ENCODE measurements at places on chromosomes 7 and 10.

- DNase-seq: no peak
These were observed 122.1 kb downstream of the LRMDA start for GRCh38 chr10:75553550-75553949.

DNA sequence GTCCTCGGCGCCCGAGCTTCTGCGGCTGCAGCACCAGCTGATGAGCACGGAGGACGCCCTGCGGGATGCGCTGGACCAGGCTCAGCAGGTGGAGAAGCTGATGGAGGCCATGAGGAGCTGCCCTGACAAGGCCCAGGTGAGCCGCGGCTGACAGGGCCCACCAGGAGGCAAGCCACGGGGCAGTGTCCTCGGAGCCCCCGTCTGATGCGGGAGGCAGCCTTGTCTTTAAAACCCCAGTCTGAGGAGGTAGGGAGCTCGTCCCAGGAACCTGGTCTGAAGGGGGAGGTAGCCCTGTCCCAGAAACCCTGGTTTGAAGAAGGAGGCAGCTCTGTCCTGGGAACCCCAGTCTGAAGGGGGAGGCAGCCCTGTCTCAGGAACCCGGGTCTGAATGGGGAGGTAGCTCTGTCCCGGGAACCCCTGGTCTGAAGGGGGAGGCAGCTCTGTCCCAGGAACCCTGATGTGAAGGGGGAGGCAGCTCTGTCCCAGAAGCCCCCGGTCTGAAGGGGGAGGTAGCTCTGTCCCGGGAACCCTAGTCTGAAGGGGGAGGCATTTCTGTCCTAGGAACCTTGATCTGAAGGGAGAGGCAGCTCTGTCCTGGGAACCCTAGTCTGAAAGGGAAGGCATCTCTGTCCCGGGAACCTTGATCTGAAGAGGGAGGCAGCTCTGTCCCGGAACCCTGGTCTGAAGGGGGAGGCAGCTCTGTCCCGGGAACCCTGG is 53.1 kb upstream of the GTF2IRD1 start:
- DNase-seq: no peak

- DNase-seq: no peak
These were observed 18.1 kb downstream of the CCDC126 start for GRCh38 chr7:23615331-23615730.

DNA sequence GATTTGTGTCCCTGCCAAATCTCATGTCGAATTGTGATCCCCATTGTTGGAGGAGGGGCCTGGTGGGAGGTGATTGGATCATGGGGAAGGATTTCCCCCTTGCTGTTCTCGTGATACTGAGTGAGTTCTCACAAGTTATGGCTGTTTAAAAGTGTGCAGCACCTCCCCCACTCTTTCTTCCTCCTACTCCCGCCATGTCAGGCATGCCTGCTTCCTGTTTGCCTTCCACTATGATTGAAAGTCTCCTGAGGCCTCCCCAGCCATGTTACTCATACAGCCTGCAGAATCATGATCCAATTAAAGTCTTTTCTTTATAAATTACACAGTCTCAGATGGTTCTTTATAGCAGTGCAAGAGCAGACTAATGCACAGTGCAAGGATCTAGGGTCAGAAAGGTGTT is 75.4 kb downstream of the CALD1 start:
- DNase-seq: no peak

DNA sequence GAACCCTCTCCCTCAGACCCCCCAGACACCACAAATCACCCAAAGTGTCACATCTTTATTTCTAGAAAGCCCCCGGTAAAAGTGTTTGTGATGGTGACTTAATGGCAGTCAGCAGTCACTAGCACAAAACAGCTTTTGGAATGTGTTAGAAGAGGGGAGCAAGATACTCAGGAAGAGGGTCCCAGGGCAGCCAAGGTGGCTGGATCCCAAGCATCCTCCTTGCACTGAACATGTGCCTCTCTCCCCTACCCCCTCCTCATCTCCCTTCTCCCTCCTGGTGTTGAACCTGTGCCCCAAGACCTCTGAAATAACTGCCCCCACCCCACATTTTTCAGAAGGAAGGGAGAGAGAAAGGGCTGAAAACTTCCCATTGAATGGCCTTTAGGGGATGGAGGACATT is 37.8 kb upstream of the MXI1 start:
- no peak for DNase-seq

DNA sequence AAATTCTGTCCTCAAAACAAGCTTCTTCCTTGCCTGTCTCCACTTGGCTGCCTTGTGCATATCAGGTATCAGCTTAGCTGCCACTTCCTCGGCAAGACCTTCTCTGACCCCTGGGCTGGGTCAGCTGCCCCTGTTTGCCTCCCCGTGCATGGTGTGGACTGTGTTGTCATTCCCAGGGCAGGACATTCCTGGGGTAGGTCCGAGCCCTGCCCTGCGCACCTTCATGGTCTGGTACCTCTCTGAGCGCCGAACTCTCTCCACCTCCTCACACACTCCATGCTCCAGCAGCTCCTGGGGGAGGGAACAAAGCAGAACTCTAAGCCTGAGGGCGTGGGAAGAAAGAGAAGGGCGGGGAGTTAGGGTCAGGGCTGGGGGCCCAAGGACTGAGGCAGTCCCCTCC is 3.8 kb downstream of the POLM start:
- no peak for DNase-seq

DNA sequence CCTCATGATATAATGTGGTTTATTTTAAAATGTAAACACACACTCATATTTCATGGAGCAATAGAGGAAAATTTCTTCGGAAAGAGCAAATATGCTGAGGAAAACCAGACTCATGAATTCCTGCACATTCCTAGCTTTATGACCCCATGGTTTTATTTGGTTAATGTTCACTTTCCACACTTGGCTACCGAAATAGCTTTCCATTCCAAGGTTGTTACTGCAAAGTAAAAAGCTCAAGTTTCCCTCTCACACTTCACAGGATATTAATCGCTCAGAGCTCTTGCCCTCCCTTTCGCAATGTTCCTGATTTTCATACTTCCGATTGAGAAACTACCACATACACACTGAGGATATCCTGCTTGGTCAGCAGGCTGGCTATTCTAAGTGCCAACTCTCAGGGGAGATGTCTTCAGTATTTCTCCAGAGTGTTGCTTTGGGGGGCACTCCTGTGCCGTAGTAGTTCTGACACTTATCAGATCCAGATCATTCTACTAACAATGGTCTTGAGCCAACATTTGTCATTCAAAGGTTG is 77.5 kb upstream of the STEAP1B start:
- DNase-seq: no peak

GRCh38 chr7:49396229-49396628 is 377.2 kb upstream of the VWC2 start:
- DNase-seq: no peak

GRCh38 chr7:22296916-22297315 is 60.0 kb downstream of the RAPGEF5 start:
- DNase-seq: no peak

GRCh38 chr7:94261067-94261466 is 133.6 kb upstream of the COL1A2 start:
- no peak for DNase-seq

DNA sequence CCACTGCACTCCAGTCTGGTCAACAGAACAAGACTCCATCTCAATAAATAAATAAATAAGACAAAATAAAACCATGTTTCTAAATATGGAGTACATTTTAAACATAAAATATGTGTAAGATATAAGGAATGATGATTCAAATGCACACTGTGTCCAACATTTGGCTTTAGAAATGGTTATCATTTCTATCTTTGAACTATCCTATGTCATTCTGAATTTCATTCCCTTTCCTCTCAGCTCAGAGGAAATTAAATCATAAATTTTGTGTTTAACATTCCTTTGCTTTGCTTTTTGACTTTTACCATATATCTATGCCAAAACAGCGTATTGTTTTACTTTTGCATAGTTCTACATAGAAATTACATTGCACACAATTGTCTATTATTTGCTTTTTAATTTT is 130.9 kb downstream of the GNAT3 start:
- DNase-seq: no peak

DNA sequence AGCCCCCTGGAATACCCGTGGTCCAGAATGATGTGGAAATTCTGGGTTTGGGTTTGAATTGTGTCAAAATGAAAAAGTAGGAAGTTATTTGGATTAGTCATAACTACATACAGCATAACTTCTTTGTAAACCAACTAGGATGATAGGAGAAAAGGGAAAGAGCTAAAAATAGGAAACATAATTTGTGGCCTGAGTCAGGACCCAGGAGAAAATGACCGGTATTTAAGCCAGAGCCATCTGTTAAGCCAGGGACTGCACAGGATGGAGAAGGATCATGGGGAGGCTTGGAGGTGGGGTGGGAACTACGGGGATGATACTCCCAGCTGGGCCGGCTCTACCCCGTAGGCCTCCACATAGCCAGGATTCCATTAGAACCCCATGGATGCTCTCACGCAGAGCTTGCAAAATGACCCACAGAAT is 98.6 kb downstream of the MYOF start:
- no peak for DNase-seq

- DNase-seq: no peak
These were observed 108.3 kb downstream of the SLC25A40 start for GRCh38 chr7:87767827-87768226.

DNA sequence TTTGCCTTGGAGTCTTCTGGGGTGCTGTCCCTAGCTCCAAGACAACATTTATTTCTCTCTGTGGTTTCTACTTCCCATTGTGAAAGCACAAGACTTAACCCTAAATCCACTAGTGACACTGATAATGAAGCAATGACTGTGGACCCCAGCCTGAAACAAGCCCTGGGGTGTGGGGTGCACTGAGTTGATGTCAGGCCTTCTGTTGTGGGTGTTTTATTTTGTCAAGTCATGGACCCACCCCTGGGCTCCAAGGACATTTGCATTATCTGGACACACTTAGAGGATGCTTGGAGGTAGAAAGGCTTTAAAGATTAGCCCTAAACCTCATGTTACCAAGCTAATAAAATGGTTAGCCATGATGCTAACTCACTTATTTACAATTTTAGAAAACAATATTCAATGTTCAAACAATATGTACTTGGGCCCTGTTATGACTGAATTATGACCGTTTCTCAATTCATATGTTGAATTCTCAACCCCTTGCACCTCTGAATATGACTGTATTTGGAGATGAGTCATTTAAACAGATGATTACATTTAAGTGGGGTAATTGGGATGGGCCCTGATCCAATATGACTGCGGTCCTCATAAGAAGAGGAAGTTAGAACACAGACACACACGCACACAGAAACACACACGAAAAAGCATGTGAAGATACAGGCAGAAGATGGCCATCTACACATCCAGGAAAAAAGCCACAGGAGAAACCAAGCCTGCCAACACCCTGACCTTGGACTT is 137.2 kb upstream of the IGFBP3 start:
- no peak for DNase-seq

GRCh38 chr7:102303669-102304422 is 17.2 kb downstream of the SH2B2 start:
- peak; percentile 20 for DNase-seq

DNA sequence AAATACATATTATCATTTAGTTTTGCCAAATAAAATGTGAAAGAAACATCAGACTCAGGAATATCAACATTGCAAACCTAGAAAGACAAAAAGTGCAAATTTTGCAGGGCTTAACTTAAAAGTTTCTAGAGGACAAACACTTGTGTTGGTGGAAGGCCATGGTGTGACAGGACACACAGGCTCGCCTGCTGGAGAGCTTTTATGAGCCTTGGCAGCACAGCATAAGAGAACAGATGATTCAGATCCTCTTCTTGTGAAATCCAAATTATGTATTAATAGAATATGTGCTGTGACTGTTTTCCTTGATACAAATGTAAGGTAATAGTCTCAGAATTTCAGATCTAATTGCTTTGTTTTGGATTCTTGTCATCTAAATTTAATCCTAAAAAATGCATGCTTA is 72.9 kb upstream of the ABCB5 start:
- DNase-seq: peak; percentile 34

DNA sequence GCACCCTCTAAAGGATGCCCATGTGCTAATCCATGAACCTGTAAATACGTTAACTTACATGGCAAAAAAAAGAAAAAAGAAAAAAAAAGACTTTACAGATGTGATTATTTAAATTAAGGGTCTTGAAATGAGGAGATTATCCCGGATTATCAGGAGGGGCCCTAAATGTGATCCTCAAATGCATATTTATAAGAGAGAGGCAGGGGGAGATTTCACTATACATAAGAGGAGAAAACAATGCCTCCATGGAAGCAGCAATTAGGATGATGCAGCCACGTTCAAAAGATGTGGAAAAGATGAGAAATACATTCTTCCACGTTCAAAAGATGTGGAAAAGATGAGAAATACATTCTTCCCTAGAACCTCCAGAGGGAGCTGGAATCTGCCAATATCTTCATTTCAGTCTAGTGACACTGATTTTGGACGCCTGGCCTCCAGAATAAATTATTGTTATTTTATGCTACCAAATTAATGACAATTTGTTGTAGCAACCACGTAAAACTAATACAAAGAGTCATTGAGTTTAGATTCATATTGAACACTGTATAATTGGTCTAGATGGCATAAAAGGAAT is 328.4 kb upstream of the GNAI1 start:
- peak; percentile 7 for DNase-seq

- peak; percentile 29 for DNase-seq
These were observed 55.5 kb upstream of the LOXL4 start for GRCh38 chr10:98323221-98324164.

DNA sequence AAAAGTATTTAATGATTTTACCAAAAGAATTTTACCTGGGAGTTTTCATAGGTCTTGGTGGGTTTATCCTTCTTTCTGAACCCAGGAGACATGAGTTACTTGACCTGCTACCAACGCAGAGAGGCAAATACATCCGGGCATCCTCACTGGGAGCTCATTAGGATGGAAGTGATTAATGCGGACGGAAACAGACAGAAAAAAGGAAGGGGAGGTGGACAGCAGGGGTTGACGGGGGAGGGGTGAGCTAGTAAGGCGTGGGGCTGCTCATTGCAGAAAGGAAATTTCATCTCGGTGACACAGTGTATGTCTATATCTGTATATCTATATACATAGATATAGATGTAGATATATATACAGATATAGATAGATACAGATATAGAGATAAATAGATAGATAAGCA is 408.2 kb upstream of the ADARB2 start:
- DNase-seq: no peak

- no peak for DNase-seq
These were observed 507.9 kb downstream of the RPS24 start for GRCh38 chr10:78541481-78542140.

DNA sequence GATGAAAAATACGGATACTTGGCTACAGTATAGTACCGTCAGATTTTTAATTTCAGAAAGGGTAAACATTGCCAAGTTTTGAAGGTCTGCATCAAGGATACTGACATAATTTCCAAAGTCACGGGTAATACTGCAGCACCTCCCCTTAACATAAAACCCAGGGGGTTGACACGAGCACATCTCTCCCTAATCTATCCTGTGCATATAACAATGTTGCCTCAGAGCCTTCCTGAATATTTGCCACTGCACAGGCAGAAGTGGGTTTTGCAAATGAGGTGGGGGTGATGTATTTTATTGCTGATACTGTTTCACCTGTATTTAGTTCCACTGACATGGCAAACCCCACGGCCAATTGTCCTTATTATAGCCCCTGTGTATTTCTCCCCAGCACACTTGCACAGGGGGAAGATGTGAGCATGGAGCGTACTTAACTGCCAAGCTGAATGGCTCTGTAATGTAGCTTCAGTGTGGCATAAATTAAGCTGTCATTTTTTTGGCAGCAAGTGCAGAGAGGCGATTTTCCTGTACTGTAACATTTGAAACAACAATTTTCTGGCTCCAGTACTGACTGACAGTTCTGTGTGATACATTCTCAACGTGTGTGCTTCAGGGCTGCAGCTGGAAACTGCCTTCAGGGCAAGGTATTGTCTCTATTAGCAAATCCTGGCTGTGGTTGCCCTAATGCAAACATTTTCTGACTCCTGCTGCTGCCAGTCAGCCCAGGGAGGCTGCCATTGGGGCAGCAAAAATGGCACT is 299.6 kb upstream of the SP4 start:
- peak; percentile 95 for DNase-seq
